ENCODE measurements at places on chromosomes 7 and 10.

- DNase-seq = no peak
Measured at GRCh38 chr10:77185696-77186095, 451.9 kb downstream of the KCNMA1 start.

GRCh38 chr7:21777921-21778320, 167.8 kb downstream of the CDCA7L start:
- DNase-seq = no peak

- no peak for DNase-seq
Measured at GRCh38 chr10:34557173-34557572, 257.9 kb downstream of the PARD3 start.

GRCh38 chr7:86645225-86645608, 1.5 kb downstream of the GRM3 start:
- no peak for DNase-seq

DNA sequence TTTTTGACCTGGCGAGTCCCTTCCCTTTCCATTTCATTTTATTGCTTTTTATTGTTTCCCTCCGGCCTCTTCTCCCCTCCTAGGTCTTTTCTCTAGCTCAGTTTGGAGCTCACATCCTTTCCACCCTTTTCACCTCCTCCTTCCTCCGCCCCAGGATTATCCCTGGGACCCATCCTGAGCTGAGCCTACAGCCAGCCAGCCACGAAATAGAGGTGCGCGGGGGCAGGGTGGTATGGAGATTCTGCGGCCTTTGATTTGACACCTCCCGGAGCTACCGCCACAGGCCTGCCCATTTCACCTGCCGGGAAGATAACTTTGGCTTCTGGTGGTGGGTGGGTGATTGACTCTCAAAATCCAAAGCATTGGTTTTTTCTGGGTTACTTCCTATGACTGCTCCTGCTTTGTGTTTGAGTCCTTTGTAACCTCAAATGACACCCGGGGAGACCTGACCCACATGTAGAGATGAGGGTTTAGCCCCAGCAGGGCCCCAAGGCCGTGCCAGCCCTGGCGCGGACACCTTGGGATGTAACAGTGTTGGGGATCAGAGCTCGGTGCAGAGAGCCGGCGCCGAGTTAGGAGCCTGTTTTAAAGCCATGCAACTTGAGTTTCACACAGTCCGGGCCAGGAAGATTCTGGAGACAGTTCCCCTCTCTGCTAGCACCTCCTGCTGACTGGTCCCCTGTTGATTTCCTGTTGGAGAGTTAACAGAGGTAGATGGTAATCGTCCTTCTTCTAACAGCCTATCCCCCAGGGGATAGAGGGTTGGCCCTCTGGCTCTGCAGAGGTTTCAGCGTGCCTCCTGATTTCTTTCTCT, 1.5 kb downstream of the DUSP5 start:
- DNase-seq = no peak

- DNase-seq = no peak
Measured at GRCh38 chr10:133117036-133117687, 29.4 kb downstream of the ADGRA1 start.

GRCh38 chr7:101558742-101559325, 70.3 kb downstream of the MYL10 start:
- DNase-seq = no peak

- no peak for DNase-seq
Measured at GRCh38 chr10:130769146-130770017, 542.1 kb downstream of the TCERG1L start.

DNA sequence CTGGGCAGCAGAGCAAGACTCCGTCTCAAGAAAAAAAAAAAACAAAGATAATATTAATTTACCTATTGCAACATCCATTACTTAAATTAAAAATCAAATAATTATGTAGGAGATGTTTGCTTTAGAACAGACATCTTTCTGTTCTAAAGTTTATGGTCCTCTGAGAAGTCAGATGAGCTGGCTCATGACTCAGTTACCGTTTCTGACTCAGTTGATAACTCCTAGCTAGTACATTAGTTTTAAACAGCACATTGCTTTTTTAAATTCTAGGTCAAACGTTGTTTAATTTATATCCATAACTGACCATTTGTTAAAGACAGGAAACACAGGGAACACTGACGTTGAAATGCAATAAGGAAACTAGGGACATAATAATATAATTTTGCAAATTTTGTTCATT, 162.7 kb downstream of the ETV1 start:
- DNase-seq = no peak

GRCh38 chr10:110717781-110718589, 73.8 kb downstream of the RBM20 start:
- no peak for DNase-seq

GRCh38 chr10:26837139-26837538, 23.6 kb downstream of the ABI1 start:
- DNase-seq = no peak

- DNase-seq = no peak
Measured at GRCh38 chr10:105239311-105240219, 598.5 kb downstream of the SORCS3 start.

DNA sequence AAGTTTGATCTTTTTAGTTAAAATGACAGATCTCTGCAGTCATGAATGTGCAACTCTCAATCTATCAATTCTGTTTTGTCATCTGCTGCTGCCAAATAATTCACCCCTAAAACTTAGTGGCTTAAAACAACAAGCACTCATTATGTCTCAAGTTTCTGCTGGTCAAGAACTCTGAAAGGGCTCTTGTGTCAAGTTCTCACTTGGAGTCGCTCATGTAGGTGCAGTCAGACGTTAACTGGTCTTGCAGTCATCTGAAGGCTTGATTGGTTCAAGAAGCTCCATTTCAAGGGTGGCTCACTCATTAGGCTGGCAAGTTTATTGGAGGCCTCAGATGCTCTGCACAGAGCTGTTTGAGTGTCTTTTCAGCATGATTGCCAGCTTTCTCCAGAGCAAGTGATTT, 28.5 kb upstream of the LRRC72 start:
- no peak for DNase-seq

- peak; percentile 92 for DNase-seq
Measured at GRCh38 chr10:103772096-103772845, 83.1 kb downstream of the SH3PXD2A start.

- no peak for DNase-seq
Measured at GRCh38 chr10:99996671-99997648, 12.8 kb downstream of the DNMBP start.

DNA sequence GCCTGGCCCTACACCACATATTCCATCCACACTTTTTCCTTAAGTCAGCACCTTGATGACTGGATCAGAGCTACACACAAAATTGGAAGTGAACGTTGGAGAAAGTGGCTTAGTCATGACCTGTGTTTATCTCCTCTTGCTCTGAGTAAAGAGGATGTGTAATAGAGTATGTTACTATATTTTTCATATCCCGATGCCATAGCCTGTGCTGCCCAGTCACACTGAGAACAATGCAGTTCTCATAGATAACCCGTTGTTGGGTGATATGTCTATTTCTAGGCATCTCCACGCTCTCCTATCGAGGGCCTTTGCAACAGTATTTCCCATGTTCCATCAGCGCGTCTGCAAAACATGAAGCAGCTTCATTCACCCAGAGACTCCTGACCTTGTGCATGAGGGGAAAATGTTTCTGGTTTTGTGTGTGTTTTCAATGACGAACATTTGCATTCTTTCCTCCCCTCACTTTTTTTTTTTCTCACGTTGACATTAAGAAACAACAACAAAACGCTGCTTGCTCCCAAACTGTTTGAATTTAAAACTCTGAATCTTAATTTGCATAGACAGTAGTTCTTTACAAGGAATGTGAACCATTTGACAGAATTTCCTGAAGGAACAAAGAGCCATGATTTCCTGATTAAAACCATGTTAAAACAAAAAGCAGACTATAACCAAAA, 43.4 kb downstream of the GRK5 start:
- peak; percentile 59 for DNase-seq

GRCh38 chr10:120819366-120819765, 31.8 kb upstream of the WDR11 start:
- no peak for DNase-seq

GRCh38 chr10:24086296-24087086, 122.4 kb upstream of the KIAA1217 start:
- no peak for DNase-seq

GRCh38 chr10:93495654-93496321, 624 bp upstream of the CEP55 start:
- DNase-seq = no peak

- DNase-seq = no peak
Measured at GRCh38 chr7:118642396-118642795, 417.9 kb downstream of the ANKRD7 start.

- no peak for DNase-seq
Measured at GRCh38 chr10:77630507-77630848, 7.1 kb downstream of the KCNMA1 start.

DNA sequence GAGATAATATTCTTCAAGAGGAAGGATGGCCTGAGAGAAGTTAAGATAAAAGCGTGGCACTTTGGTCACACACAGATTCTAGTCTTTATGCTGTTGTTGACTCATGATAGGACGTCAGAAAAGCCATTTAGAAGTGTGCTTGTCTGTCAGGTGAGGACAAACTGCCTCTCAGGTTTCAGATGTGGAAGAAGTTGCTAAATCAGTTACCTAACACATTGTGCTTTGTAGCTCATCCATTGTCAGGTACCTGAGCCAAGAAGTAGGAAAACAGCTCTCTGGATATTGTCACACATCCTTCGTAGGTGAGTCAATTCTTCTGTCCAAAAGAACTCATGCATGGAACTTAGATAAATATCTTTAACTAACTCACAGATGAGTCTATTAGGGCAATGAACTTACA, 49.5 kb upstream of the PHYHIPL start:
- no peak for DNase-seq

DNA sequence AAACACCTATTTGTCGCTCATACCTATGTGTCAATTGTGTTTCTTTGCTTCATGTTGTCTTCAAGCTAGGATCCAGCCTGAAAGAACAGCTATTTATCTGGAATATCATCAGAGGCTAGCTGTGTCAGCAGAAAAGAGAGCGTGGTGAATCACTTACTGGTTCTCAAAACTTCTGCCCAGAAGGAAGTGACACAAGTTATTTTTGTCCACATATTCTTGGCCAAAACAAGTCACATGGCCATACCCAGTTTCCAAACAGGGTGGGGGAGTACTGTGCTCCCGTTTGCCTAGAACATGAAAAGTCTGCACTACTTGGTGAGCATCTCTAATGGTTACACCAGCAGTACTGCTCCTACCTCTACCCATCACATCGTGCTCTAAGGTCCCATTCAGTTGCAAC, 160.9 kb upstream of the CSTF2T start:
- no peak for DNase-seq

- no peak for DNase-seq
Measured at GRCh38 chr7:152344253-152344652, 91.5 kb downstream of the KMT2C start.

DNA sequence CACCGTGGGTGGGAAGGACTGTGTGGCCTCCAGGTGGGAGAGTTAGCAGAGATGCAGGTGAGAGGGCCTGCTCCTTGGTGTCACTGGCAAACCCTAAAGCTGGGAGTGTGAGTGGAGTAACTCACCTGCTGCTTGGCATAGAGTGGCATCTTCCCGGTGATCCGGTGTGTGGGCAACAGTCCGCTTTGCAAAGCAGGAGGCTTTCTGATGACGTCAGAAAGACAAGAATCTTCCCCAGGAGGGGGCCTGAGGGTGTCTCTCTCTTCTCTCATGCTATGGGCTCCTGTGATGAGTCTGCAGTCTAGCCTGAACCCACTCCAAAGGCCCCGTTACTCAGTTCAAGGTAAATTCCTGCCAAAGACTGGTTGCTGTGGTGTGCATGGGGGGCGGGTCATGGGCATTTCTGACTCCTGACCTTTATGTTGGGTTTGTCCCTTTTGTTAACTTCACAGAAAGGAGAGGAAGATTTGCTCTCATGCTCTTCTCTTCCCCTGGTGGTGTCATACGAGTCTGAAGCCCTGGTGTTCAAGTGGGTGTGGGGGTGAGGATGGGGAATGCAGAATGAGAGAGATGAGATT, 187.9 kb downstream of the GATA3 start:
- DNase-seq = no peak

DNA sequence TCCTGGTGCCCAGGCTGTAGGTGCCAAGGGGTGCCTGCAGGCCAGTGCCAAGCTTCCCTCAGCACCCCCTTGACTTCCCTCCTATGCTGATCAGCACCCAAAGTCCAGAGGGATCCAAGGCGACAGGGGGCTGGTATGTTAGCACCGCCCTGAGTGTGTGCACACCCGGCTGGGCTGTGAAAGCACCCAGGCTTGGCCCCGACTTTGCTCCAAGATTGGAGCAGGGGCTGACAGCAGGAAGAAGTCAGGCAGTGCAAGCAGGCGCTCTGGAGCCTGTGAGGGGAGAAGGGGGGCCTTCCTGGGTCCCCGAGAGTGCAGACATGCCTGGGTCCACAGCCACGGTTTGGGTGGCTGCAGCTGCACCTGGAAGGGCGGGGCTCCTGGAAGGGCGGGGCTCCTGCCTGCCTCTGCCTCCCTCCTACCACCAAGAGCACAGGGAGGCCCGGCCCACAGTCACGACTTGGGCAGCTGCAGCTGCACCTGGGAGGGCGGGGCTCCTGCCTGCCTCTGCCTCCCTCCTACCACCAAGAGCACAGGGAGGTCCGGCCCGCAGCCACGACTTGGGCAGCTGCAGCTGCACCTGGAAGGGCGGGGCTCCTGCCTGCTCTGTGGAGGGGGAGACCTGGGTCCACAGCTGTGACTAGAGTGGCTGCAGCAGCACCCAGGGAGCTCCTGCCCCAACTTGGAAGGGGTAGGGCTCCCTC, 30.2 kb upstream of the ZMYND11 start:
- DNase-seq = no peak
